ENCODE measurements at places on chromosomes 11 and 22.
A peak's percentile ranks its signal among the peaks of the same experiment; 100 is the strongest.

GRCh38 chr11:70885281-70886231 lies 366.8 kb downstream of the SHANK2 start:
- DNase-seq: no peak

DNA sequence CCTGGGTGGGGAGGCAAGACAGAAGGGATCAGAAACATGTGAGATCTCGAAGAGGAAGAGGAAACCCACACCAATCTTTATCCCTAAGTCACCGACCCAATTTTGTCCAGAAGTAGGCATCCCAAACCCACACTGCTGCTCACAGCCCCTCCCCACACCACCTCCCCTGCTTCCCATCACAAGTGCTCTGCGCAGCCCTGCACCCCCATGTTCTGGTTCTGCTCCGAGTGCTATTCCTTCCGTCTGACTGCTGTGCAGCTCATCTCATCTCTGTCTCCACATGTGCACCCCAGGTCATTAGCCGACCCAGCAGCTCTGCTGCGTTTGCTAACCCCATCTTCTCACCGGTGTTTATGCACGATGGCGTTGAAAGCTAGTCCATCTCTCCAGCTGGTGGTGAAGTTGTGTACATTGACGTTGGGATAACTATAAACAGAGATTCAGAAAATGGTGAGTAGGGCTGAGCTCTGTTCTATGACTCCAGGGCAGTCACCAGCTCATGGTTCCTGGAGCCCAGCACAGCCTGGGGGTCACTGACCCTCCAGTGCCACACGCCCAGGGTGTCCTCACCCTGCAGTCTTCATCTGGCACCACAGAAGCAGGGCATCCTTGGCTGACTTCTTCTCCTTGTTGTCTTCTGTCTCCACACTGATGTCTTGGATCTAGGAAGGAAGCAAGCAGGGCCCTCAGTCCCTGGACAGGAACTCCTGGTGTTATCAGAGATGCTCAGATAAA lies 15.1 kb downstream of the SPTBN2 start:
- no peak for DNase-seq

GRCh38 chr11:2547806-2548205 lies 103.0 kb downstream of the KCNQ1 start:
- no peak for DNase-seq

GRCh38 chr22:22865311-22866072 lies 22.1 kb upstream of the IGLL5 start:
- DNase-seq: peak; percentile 32

GRCh38 chr11:109584001-109584972 lies 162.3 kb downstream of the C11orf87 start:
- DNase-seq: no peak

- DNase-seq: no peak
These were observed 139.0 kb downstream of the FCHSD2 start for GRCh38 chr11:73003088-73003487.

DNA sequence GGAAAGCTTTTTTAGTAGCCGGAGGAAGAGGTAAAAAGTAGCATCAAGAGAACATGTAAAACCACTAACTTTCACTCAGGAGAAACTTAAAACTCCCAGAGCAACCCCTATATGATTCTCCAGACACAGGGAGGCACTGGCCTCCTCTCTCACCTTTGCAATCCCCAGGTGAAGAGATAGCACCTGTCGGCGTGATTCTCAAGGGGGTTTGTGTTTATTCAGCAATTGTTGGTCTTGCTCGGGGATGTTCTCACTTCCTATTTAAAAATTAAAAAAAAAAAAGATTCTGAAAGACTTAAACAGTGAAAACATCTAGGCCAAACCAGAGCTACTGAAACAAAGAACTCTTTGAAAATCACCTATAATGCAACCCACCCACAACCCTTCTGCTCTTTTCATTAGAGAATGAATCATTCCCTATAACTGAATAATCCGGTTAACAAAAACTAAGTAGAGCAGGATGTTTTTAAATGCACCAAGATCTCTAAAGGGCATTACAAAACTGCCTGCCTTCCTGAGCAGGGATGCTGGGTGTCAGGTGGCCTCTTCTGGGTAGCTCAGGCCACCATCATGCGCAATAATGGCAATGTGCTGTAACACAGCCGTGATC lies 24.9 kb downstream of the DHCR7 start:
- DNase-seq: no peak

- peak; percentile 56 for DNase-seq
These were observed 39.1 kb upstream of the CREB3L1 start for GRCh38 chr11:46238078-46238966.

All from CD4-positive, alpha-beta T cell treated with Interferon gamma for 1 hour (primary cell).